ENCODE measurements at places on chromosomes 13 and 19.

DNA sequence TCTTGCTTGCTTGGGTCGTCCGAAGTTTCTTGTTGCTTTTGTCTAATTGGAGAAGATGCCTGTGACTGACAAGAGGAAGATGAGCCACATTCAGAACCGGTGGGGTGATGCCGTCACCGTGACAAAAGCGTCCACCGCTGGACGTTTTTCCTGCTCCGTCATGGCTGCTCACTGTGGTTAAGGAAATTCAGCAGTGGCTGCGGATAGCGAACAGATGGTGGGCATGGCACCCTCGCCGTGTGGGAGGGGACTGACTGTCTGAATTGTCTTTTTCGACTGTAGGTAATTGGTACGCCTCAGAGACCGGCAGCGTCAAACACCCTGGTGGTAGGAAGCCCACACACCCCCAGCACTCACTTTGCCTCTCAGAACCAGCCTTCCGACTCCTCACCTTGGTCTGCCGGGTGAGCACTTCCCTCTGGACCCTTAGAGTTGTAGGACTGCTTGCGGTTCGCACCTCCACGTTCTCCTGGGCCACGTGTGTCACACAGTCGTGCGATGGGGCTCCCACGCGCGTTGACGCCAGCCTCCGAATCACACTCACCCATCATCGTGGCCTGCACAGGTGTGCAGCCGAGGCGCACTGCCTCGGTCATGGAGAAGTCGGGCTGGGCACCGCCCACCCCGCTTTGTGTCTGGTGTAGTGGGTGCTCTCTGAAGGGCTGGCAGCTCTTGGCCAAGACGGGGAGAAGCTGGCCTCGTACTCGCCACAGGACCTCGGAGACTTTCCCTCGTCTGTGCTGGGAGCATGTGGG is 26.5 kb downstream of the ATP4B start:
- no peak for DNase-seq

DNA sequence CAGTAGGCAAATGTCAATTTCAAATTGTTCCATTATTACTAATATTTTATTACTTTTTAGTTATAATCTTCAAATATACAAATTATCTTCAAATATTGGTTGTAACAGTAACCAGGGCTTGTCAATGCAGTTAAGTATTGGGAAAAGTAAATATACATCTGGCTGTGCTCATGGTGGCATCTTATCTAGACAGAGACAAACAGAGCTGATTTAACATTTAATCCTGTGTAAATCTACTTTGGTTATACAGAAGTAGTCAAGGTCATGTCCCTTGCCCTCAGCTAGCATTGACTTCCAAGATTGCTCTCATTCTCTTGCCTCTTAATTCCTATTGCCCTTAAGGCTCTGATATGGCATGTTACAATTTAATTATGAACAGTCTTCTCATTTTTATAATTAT is 98.4 kb upstream of the KLHL1 start:
- no peak for DNase-seq

DNA sequence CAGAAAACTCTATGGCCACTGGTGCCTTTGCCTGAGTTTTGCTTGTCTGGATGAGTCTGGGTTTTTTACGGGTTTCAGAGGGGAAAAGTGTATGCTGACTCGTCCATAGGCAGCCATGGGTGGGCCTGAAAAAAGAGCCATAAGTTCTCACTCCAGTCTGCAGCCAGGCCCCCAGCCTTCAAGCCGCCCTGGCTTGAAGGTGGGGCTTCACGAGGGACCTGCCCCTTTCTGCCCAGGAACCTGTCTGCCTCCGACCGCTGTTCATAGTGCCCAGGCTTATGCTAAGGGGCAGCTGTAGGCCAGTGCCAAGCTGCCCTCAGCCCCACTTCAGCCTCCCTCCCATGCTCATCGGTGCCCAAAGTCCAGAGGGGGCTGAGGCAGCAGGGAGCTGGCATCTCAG is 385.2 kb downstream of the PCDH9 start:
- no peak for DNase-seq

- peak; percentile 47 for DNase-seq
These were observed 15.7 kb downstream of the GARRE1 start for GRCh38 chr19:34269968-34270621.

GRCh38 chr19:17805427-17805826 is 10.5 kb downstream of the B3GNT3 start:
- no peak for DNase-seq

DNA sequence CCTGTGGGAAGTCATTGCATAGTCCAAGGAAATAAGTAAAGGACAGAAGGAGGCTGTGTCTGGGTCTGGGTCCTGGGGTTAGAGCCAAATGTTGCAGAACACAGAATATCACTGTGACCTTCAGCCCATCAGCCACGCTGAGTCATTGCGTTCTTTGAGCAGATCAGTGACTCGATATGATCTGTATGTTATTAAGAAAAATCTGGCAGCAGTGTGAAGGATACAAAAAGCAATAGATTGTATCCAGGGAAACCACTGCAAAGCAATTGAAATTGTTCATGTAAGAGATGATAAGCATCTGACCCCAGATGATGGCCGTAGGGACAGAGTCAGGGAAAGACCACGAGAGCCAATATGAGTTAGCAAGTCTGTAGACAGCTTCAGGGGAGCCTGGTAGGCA is 1575.1 kb upstream of the SLC10A2 start:
- peak; percentile 6 for DNase-seq

DNA sequence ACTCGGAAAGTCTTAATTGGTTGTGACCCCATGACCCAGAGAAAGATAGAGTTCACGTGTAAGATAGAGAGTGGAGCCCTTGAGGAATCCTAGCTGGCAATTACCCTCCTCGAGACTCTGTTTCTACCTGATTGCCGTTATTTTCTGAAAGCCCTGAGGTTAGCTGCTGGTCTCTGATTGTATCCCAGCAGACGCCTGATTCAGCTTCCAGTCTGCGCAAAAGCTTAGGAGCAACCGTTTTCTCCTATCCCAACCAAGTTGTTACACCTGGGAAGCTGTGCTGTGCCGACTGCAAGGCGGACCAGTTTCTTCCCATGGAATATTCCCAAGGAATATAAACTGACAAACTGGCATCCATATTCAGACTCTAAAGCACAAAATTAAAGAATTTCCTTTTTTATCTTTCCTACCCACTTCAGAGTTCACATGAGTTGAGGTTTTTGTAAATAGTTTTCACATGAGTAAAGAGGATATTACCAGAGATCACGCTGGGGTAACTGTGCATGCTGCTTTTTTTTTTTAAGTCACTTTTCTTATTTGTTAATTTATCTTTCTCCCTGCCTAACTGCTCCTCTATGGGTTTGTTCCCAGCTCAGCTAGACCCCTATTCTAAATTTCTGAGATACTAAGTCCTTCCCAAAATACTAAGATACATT is 1.5 kb upstream of the TRPC4 start:
- DNase-seq, result no peak

DNA sequence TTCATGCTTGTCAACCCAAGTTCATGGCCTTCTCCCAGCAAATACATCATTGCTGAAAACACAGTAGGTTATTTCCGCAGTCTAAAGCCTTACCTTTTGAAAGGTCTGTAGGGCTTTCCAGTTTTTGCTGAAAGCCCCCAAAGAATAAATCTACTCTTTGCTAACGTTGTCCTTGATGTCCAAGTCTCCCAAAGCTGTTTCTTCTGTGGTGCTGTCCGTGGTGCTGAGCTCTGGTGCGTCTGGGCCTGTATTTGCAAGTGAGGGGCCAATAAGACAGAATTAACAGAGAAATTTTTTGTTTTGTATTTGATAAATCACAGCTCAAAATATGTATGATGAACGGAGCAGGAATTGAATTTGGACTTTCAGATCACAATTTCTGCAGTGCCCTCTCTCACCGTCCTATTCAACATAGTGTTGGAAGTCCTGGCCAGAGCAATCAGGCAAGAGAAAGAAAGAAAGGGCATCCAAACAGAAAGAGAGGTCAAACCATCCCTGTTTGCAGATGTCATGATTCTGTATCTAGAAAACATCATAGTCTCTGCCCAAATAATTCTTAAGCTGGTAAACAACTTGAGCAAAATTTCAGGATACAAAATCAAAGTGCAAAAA is 9.8 kb upstream of the LGALS16 start:
- no peak for DNase-seq

- no peak for DNase-seq
These were observed 1439.0 kb upstream of the SPRY2 start for GRCh38 chr13:81779876-81780275.

DNA sequence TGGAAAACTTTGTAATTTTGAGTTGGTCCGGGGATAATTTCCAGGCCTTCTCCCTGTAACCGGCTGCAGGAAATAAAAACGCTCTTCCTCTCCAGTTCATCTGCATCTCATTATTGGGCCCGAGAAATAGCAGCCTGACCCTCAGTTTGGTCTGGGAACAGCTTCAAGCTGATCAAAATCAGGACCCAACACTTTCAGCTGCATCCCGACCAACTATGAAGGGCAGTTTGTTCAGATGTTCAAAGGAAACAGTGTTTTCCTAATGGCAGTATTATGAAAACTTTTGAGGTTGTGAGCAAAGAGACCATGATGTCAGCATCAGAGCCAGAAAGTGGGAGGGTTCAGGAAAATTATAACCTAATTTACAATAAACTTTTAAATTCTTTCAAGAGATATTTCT is 35.7 kb downstream of the STK24 start:
- DNase-seq, result no peak

GRCh38 chr19:45294291-45295029 is 28.2 kb downstream of the CKM start:
- no peak for DNase-seq

- no peak for DNase-seq
These were observed 60.9 kb upstream of the ZNF527 start for GRCh38 chr19:37309834-37310575.

DNA sequence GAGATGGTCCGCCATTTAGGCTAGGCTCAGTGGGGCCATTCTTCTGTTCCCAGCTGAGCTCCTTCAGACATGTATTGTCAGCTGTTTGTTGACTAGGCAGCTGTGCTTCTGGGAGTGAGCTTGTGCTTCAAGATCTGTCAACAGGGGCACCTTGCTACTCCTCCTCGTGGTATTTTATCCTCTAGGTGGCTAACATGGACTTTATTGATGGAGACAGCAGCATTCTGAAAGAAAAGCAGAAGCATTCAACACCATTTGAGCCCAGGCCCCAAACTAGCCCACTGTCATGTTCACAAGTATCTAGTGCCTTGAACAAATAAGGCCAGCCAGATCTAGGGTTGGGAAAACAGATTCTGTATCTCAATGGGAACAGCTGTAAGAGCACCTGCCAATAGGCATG is 65.9 kb downstream of the ZNF429 start:
- DNase-seq, result no peak

DNA sequence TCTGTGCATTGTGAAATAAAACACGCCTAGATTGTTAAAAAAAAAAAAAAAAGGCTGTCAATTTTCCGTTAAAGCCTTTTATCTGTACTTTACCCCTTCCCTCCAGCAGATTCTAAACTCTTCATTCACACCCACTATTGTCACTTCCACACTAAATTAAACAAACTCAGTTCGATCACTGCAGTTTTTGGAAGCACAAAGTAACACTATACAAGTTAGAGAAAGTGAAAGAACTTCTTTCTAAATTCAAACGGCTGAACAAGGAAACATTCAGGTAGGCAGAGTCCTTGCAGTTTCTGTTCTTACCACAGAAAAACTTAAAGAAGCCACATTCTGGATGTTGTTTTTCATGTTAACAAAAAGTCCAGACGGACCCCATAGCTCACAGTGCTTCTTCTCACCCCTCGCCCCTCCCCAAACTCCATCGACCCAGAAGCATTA is 27.5 kb upstream of the UBE2L5 start:
- no peak for DNase-seq

GRCh38 chr19:33446330-33447293 is 73.1 kb downstream of the CEBPG start:
- DNase-seq, result no peak

DNA sequence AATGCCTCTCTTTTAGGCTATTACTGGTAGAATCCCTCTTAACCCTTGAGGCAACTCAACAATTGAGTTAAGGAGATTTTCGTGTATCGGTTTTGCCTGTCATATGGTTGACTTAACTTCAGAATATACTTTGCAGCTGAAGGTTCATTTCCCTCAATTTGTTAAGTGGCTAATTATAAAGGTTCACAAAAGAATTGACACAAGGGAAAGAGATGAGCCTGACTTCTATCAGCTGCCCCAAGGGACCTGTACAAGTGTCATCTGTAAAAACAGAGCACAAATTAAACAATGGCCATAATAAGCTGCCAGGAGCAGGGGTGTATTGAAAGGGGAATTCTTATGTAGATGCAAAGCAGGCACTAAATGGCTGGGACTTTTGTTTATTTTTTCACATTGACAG is 334.8 kb upstream of the OBI1 start:
- DNase-seq, result no peak

DNA sequence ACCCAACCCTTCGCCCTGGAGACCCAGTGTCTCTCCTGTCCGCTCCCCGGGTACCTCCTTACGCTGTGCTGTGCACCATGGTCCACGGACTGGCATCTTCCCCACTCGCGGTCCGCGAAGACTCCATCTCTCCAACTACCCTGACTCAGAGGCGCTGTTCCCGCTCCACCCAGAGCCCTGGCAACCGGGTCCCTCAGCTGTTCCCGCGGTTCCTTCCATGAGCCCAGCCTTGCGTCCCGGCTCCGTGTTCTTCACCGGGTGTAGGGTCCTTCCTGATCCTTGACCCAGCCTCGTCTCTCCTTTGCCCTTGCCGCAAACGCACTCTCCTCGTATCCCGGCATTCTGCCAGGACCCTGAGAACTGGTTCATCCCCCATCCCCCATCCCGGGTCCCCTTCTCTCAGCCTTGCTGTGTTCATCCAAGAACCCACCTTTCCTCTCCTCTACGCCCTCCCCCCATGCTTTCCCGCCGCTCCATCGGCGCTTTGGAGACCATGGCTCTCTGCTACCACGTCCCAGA is 664 bp downstream of the ICAM5 start:
- no peak for DNase-seq

DNA sequence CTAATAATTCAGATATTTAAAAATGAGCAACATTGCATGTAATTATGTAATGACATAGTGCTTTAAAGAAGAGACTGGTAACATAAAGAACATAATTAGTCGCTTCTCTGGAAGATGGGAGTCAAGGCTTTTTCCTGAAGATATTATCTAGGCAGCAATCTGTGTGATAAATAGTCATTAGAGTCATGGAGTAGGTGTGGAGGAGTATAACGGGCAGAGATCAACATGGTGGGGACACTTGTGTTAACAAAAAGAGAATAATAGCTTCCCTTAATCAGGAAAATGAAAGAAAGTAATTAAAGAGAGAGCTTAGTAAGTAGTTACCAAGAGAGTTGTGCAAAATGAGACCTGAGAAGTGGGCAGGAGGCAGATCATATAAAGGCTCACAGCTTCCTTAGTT is 1417.1 kb upstream of the ATXN8OS start:
- no peak for DNase-seq

DNA sequence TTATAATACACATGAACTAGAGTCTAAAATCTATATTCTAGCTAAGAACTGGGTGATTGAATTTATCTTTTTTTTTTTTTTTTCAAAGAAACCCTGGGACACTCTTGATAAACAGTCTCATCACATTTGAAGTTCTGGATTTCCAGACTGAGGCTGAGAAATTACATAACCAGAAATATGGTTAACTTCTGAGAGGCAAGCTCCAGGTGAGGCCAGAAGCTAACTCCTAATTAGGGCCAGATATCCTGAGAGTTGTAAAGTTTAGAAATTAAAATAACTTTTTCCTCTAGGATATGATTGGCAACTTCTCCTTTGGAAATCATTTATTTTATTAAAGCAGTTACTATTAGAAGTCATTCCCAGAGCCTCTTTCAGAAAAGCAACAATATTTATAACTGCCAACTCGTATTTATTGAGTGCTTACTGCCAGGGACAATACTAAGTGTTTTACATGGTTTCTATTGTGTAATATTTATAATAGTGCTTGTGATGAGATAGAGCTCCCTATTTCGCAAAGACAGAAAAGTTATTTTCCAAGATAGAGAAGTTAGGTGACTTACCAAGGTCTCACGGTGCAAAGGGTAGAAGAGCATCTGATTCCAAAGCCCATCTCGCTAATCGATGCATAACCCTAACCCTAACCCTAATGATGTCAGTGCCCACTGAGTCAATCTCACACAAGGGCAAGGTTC is 187.7 kb downstream of the DCT start:
- no peak for DNase-seq

All from HS-5 (cell line).